Stimulated activated CD4-positive, alpha-beta T cell treated with anti-CD3 and anti-CD28 coated beads, Interleukin-1b, Interleukin-23, amount 100 ng/mL, for 1 hour (primary cell): ENCODE measurements at places on chromosomes 4 and X.

GRCh38 chr4:180296036-180296599 is 1947.1 kb upstream of the TENM3 start:
- no peak for DNase-seq

- no peak for DNase-seq
Measured at GRCh38 chr4:109989618-109990017, 76.9 kb downstream of the EGF start.

GRCh38 chr4:7151668-7152227 is 40.6 kb upstream of the SORCS2 start:
- no peak for DNase-seq

DNA sequence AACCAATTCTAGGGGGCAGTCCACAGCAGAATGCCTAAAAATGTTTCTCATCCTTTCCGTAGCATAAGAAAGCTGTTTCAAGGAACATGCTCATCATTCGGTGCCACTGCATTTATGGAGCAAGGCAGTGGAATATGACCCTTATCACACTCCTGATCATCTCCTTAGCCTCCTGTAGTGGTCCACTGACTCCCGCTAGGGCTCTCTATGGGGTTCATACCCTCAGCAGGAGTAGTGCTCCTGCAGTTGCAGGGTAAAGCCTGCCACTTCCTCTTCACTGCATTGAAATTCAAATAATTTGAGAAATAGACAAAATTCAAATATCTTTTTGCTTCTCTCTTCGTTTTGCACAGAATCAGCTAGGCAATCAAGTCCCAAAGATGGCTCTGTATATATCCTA is 107.0 kb downstream of the NDST3 start:
- DNase-seq = no peak
